ENCODE measurements at places on chromosomes 16 and 17.
A peak's percentile ranks its signal among the peaks of the same experiment; 100 is the strongest.

DNA sequence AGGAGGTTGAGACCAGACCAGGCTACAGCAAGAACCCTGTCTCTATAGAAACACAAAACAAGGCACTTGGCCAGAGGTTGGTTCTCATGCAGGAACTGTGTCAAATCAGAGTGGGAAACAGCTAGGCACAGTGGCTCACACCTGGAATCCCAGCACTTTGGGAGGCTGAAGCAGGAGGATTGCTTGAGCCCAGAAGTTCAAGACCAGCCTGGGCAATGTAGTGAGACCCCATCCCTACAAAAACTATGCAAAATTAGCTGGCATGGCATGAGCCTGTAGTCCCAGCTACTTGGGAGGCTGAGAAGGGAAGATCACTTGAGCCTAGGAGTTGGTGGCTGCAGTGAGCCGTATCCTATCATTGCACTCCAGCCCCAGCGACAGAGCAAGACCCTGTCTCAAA, 1.7 kb downstream of the UNKL start:
- no peak for DNase-seq

DNA sequence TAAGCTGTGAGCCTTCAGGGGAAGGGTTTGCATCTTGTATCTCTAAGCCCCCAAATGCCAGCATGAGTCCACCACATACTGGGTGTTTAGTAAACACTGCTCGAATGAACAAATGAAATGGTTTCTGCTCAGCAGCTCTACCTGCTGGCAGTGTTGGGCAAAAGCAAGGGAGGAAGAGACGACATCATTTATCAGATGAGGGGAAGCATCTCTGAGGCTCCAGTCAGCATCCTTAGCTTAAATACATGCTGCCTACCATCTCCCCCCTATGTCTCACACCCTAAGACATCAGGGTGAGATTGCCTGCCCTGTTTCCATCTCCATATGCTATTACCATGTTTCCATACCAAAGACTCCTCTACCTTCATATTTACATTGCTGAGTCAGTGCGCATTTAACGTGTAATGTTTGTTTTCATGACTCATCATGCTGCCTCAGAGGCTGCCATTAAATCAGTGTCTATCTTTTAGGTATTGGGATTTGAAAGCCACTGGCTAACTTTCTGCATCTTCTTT, 379.8 kb downstream of the UTP18 start:
- DNase-seq, result no peak

- DNase-seq, result no peak
Observed at GRCh38 chr16:4570688-4571321, 14.7 kb downstream of the C16orf96 start.

- DNase-seq, result no peak
Observed at GRCh38 chr16:78993346-78993745, 607.2 kb downstream of the MAF start.

- no peak for DNase-seq
Observed at GRCh38 chr17:34997355-34997862, 17.1 kb downstream of the LIG3 start.

DNA sequence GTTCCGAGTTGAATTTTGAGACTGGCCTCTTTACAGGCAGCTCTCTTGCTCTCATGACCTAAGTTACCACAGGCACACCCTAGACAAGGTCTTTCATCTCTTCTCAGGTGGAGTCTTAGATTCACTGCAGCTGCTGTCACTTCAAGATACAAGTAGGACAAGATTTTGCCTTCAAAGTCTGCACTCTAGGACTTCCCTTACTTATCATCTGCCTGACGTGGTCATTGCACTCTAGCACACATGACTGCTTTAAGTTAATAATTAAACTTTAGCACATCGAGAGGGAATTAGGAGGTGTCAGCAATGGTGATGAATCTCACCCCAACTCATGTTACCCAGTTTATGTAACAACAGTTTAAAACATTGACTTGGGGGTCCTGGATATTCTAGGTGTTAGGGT, 25.6 kb downstream of the RNF135 start:
- no peak for DNase-seq

DNA sequence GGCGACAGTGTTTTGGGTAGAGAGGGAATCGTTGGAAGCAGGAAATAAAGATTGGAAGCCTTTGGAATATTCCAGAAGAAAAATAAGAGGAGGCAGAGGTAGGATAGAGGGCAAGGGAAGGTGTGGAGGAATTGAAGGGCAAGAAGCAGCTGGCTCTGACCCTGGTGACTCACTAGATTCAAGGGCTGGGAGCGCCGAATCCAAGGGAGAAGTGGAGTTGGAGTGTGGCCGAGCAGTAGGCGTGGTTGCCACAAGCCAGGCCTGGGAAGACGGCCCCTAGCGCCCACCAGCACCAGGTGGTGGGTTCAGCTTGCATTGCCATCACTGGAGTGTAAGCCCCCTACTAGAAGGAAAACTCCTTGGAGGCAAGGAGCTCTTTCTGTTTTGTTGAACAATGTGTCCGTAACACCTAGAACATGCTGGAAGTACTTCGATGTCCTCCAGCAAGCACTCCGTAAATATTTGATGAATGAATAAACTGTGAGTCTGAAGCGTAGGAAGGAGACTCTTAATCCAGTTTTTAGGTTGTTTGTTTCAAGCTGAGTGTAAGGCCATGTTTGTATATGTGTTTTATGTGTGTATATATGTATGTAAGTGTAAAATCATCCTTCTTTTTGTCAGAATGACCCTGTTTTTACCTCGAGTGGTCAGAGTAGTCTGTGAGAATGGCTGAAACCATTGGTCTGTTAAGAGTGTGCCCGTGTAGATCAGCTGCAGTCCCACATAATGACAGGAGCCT, 139.5 kb downstream of the CMIP start:
- DNase-seq, result no peak

DNA sequence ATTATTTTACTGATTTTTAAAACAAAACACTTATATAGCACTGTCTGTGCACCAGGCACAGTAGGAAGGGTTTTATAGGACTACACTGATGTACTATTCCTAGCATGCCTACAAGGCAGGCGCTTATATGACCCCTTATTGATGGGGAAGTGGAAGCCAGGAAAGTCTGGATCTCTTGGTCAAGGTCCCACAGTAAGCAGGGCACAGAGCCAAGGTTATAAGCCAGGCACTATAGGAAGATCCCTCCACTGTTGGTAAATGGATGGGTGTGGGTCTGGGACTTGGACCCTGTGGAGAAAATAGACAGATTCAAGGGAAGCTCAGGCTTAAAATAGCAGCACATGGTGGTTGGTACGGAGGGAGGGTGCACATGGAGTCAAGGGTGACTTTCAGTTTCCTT, 59.1 kb upstream of the PLCG2 start:
- DNase-seq, result no peak

DNA sequence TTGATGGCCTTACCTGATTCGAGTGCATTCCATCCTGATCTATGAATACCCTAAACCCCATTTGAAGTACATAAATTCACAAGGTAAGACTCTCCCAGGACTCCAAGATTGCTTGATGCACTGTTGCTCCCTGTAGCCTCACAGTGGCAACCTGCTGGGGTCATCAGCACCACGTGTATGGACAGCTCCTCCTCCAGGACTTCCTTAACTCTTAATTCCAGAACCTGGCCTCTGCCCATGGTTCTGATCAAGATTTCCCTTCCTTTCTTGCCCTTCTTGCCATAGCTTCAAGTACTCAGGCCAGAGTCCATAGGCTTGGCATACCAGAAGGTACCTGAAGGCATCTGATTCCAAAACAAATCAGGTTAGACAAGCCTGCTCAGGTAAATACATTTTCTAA, 34.0 kb upstream of the NLK start:
- no peak for DNase-seq

GRCh38 chr17:19724501-19725420, 8.4 kb upstream of the SLC47A2 start:
- no peak for DNase-seq

GRCh38 chr17:55273579-55274354, 9.0 kb downstream of the HLF start:
- DNase-seq, result no peak

- no peak for DNase-seq
Observed at GRCh38 chr17:10118788-10119130, 79.6 kb downstream of the GAS7 start.

DNA sequence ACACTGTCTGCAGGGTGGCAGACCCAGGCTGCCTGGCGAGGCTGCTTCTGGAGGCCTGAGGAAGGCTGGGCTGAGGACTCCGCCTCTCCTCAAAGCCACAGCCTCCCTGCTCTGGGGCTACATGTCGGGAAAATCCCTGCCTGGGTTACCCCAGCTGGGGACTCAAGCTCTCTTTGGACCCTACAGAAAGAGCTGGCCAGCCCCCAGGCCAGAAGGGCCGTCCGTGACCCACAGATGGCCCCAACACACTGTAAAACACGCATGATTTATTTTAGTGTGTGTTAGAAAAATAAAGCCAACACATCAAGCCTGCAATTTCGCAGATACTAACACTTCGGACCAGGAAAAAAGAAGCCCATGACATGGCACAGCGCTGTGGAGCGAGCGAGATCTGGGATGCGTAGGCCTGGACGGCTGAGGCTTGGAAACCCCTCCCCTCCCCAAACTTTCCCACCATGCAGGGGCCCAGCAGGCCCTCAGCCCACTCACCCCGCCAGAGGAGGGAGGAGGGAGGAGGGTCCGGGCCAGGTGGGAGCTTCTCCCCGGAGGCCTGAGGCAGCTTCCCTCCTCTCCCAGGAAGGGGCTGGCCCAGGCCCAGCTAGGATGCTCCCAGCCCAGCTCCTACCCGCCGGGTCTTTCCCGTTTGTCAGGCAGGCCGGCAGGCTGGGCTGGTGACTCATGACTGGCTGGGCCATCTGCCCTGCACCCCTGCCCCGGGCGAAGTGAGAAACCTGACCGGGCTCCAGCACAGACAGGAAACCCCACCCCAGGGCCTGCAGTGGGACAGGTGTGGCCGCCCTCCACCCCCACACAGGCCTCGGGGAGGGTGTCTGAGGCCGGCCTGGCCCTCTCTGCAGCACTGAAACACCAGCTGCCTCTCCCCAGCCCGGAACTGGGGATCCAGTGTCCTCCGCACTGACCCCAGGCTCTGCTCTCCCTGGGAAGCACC, 34.1 kb upstream of the SLC38A10 start:
- peak; percentile 46 for DNase-seq

GRCh38 chr16:67259705-67260104, 10.9 kb downstream of the SLC9A5 start:
- no peak for DNase-seq

DNA sequence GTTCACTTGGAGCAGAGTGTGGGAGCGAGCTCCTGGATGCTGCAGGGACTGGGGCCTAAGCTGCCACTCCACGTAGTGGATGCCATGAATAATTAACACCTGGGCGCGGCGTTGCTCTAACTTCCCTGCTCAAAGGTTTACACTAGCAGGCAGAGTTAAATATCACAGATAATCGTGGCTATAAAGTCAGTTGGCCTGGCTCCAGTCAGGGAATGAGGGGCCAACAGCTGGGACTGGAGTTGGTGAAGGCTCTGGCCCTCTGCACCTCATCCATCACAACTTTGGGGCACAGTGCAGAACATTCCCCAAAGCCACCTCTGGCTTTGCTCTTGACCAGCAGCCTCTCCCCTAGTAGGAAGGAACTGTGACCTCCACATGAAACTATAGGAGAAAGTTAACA, 10.9 kb downstream of the HOXB4 start:
- no peak for DNase-seq

GRCh38 chr16:381012-381788, 578 bp downstream of the PGAP6 start:
- no peak for DNase-seq

GRCh38 chr17:41977991-41978390, 11.4 kb downstream of the CNP start:
- no peak for DNase-seq
